ENCODE measurements at places on chromosomes 4 and X.

DNA sequence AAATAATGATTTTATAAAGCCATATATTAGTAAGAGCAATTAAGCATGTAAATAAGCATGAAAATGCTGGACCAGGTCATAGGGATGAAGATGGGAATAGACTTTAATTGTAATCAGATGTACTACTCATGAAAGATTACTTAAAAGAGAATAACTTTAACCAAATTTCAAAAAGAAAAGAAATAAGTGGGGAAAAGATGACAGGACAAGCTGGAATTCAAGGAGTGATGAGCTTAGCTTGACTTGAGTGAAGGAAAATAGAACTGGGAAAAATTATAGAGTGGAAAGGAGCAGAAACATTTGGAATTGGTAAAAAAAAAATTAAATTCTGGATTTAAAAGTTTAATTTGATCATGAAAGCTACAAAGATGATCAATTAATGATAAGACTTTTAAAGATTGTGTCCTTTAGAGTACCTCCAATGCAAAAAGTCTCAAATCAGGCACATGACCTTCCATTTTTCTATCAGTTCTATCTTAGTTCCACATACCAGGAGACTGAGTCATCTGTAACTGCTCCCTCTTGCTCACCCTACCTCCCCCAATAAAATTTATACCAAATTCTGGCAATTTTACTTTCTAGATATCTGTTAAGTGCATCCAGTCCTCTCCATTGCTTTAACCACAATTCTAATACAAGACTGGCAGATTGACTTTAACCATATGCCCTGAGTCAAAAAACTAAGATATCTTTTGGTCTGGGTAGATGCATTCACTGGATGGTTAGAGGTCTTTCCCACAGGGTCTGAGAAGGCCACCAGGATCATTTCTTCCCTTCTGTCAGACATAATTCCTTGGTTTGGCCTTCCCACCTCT is 56.4 kb upstream of the SLIT2 start:
- no peak for DNase-seq

DNA sequence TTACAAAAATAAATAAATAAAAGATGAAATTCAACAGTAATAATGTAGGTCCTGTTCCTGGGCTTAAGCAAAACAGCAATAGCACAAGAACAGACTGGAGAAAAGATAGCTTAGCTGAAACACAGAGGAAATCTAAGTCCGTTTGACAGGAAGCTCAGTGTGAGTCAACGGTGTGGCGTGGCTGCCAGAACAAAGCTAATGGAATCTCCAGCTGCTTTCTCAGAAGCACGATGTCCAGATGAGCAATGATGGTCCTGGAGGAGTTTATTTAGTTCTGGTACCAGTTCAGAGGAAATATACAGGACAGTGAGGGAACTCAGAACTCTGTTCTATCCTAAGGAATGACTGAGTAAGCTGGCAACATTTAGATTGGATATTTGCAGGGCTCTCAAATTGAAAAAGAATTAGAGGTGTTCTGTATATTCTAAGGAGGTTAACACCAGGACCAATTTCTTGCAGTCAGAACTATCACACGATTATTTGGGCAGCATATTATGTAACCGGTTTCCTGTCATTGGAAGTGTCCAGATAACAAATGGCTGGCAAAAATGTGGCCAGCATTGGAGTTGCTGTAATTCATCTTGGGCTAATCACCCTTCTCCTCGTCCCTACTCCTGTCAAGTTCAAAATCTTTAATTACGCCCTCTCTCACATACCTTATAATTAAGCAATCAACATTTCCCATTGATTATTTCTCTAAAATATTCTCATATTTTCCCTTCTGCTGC is 12.7 kb downstream of the GAB3 start:
- no peak for DNase-seq

DNA sequence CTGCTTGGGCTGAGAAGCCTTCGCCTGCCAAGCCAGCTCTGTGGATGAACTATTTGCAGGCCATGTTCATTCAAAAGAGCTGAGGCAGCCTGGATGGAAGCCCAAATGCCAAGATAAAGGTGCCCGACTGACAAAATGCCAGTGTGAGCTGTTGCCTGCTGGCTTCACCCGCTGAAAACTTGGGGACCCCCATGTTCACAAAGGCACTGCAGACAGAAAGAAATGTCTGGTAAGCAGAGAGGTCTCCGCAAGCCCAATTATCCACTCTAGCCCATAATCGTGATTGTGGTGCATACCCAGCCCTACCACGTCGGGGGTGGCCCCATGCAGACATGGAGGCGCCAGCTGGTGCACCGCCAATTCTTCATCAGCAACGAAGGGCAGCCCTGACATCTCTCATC is 13.0 kb upstream of the SMIM20 start:
- DNase-seq = no peak

- DNase-seq = no peak
Observed at GRCh38 chrX:13955975-13956374, 73.7 kb downstream of the GEMIN8 start.

Data from NCI-H1092 (cell line).